ENCODE measurements at places on chromosomes 1 and 21.

GRCh38 chr1:171251042-171251951 lies 3.0 kb downstream of the FMO1 start:
- DNase-seq = peak; percentile 44

GRCh38 chr1:25560001-25560400 lies 16.6 kb downstream of the LDLRAP1 start:
- no peak for DNase-seq

DNA sequence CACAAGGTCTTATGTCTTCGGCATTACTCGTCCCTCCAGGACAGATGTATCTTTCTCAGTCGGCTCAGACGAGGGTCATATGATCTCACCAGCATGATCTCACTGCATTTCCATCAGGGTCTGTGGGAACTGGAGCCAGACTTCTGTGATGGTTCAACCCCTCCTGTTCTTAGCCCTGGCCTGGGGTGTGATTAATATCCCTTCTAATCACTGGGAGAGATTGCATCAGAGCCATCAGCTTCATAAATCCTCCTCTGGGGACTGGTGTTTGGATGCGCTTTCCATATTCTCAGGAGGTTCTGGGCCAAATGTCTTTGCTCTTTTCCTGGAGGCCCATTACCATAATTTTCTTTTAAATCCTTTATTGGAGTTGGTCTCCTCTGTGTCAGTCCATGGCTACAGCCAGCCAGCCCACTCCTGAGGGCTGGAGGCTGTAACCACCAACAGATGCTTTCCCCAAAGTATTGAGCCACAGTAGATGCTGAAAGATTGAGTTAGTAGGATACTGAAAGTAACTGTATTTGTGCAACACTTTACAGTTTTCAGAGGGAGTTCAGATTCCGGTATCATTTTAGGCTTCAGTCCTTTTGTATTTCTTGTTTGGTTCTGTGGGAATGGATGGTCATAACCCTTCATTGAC lies 20.0 kb downstream of the CACNA1E start:
- no peak for DNase-seq

DNA sequence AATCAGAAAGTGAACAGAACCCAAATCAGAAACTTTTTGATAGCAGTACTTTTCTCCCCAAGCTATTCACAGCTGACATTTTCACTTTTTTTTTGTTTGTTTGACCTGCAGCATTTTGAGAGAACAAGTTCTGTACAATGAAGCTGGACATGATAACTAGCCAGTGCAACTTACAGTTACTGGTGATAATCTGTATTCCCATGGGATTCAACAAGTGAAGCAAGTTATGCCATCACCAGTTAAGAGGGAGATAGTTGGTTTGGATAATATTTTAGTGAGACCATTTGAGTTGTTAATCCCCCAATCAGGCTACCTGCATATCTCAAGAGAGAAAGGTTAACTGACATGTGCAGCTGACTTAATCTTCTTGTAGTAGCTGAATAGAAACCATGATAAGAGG lies 18.1 kb downstream of the SON start:
- no peak for DNase-seq

GRCh38 chr21:24941316-24942185 lies 665.7 kb downstream of the MRPL39 start:
- DNase-seq = no peak

- no peak for DNase-seq
Measured at GRCh38 chr21:32790626-32791025, 19.1 kb upstream of the PAXBP1 start.

GRCh38 chr1:235009561-235010306 lies 118.9 kb downstream of the TOMM20 start:
- DNase-seq = no peak

DNA sequence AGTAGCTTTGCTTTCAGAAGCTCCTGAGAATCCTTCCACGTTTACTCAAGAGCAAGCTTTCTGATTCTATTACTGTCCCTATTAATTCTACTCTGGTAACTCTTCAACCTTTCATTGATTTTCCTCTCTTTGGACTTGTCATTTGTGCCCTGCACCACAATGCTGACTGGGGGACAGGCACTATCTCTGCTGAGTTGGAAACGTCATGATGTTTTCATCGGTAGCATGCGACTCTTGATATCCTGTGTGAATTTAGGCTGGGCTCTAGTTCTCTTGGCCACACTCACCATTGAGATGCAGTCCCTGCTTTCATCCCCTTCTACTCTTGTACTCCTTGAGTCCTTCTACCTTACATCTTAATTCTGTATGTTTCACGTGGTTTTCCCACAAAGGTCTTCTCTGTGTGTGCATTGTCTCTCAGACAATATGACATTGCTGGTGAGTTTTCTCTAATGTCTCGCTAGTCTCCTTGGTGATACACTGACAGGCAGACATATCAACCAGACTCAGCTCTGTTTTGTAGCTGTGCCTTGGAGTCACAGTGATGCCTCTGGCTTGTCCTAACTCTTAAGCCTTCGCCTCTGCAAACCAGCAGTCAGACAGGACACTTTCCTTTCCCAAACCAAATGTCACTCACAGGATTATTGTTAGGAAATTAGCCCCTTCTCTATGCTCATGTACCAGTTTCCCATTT lies 223.6 kb upstream of the ADGRL2 start:
- DNase-seq = no peak

- peak; percentile 99 for DNase-seq
Measured at GRCh38 chr1:160098852-160099561, 588 bp upstream of the IGSF8 start.

GRCh38 chr1:12773438-12773837 lies at the start of gene PRAMEF12:
PRAMEF12 (plus strand) TSS chr1:12773738; CDS start chr1:12774868, 1,130 bp downstream.
- no peak for DNase-seq

GRCh38 chr1:211335522-211336157 lies 9.0 kb downstream of the TRAF5 start:
- DNase-seq = no peak

GRCh38 chr1:248924696-248925532 lies 18.9 kb downstream of the PGBD2 start:
- peak; percentile 47 for DNase-seq

DNA sequence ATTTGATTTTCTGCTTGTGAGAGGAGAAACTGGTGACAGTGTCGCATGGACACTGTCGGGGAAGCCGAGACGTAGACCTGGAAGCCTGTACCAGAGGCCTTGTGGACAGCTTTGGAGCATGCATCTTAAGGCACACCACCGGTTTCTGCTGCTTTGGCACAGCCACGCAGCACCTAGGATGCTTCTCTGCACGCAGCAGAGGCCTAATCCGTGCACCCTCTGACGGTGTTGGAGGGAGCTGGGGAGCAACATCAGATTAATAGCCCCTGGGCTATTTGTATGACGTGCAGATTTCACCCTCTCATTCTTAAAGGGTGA lies 30.3 kb downstream of the TEX35 start:
- DNase-seq = no peak

DNA sequence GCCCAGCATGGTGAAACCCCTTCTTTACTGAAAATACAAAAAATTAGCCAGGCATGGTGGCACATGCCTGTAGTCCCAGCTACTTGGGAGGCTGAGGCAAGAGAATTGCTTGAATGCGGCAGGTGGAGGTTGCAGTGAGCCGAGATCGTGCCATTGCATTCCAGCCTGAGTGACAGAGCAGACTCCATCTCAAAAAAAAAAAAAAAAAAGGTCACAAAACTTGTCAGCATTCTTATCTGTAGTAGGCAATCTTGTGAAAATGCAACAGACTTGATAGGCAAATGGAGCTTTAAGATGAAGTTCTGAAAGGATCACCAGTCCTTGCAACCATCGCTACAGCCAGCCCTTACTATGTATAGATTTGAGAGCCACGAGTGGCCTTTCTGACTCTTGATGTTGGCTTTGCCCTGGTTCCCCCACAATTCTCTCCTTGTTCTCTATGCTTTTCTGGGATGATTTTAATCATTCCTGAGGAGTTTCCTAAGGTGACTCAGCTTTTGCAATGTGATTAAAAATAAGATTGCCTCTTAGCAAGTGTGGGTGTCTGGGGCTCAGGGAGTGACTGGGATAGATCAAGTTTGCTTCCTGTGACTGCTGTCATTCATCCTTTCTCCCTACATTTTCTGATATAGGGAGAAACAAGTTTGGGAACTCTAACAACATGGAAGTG lies 7.1 kb upstream of the MAP1LC3C start:
- DNase-seq = no peak

Measured in stimulated activated CD4-positive, alpha-beta T cell treated with anti-CD3 and anti-CD28 coated beads, Interleukin-2, amount 100 ng/mL, for 24 hours (primary cell).